A549 treated with DMSO at 1 μM for 4 hours (cell line): ENCODE measurements at places on chromosomes 3 and 15. TPM values are rescaled to one million over a fixed set of nuclear protein-coding genes. Genes with fewer than 3 reads are reported as not detected.

The SLITRK3 gene
- total RNA-seq = not detected in 5 replicates

The CASR gene
- not detected in 5 replicates for total RNA-seq

The TCAIM gene
- total RNA-seq = 7.0 to 9.2 TPM (median 8.2 TPM) in 5 replicates

The CDHR4 gene
- 0.15 to 0.46 TPM (median 0.30 TPM) in 5 replicates for total RNA-seq

The FILIP1L gene
- 0.05 to 0.08 TPM (median 0.07 TPM) in 4 of 5 replicates, not detected in the other for total RNA-seq
